NCI-H524 treated with DMSO at 0.1 percent for 48 hours (cell line): ENCODE measurements at places on chromosomes 11 and 22.

- DNase-seq, result no peak
Observed at GRCh38 chr11:117387992-117388755, 60.5 kb downstream of the CEP164 start.

- DNase-seq, result no peak
Observed at GRCh38 chr22:29458551-29458950, 20.2 kb downstream of the RFPL1 start.

GRCh38 chr11:113533425-113533698 lies 58.2 kb upstream of the DRD2 start:
- no peak for DNase-seq

GRCh38 chr11:13896175-13896980 lies 66.1 kb upstream of the SPON1 start:
- no peak for DNase-seq

DNA sequence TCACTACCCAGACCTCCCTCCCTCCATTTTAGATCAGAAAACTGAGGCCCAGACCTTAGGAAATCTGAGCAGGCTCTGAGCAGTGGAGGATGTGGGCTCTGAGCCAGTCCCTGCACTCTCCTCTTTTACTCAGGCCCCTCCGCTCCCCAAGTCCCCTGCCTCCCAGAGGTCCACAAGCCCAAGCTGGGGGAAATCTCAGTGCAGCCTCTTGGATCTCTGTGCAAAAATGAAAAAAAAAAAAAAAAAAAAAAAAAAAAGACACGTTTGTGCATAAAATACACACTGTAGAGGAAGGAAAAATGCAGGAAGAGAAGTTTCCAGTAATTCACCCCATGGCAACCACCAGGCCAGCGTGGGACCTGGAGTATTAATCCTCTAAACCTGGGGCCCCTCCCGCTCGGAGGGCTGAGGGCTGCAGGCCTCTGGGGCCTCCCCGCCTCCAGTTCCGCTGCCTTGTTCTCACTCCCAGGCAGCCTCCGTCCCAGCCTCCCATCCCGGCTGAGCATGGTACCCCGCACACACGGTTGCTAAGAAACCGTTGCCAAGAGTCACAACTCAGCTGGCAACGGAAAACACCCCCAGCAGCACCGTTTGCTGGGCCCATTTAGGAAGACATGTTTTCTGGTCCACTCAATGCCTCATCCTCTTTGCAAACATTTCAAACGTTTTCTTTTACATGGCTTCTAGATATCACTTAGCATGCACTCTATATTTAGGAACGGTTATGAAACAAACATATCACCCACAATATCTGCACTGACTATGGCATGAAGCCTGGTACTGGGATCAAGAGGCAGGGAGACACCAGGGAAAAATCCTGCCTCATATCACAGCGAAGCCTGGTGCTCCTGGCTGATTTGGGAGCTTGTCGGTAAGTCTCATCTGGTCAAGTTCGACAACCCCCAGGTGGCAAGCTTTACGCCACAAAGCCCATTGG lies 227.5 kb downstream of the CTTN start:
- DNase-seq, result no peak

DNA sequence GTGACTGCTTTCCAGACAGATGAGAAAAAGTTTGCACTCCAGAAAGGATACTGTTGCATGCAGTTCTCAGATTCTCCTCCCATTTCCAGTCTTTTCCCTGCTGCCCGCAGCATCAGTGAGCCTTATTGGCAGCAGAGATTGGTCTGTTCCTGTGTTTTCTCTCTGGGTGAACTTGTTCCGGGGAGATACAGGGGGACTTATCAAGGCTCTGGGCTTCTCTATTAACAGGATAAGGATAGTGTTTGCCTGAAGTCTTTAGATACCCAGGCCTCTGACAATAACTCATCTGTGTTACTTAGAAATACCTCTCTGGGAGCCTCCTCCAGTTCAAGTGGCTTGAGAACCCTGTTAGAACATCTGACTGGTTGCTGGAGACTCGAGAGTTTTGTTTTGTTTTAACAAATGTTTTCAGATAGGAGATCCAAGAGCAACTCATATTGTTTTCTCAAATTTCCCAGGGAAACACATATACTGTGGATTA lies 154.7 kb downstream of the BLID start:
- no peak for DNase-seq

GRCh38 chr11:12160680-12161079 lies 50.3 kb downstream of the MICAL2 start:
- peak; percentile 10 for DNase-seq

DNA sequence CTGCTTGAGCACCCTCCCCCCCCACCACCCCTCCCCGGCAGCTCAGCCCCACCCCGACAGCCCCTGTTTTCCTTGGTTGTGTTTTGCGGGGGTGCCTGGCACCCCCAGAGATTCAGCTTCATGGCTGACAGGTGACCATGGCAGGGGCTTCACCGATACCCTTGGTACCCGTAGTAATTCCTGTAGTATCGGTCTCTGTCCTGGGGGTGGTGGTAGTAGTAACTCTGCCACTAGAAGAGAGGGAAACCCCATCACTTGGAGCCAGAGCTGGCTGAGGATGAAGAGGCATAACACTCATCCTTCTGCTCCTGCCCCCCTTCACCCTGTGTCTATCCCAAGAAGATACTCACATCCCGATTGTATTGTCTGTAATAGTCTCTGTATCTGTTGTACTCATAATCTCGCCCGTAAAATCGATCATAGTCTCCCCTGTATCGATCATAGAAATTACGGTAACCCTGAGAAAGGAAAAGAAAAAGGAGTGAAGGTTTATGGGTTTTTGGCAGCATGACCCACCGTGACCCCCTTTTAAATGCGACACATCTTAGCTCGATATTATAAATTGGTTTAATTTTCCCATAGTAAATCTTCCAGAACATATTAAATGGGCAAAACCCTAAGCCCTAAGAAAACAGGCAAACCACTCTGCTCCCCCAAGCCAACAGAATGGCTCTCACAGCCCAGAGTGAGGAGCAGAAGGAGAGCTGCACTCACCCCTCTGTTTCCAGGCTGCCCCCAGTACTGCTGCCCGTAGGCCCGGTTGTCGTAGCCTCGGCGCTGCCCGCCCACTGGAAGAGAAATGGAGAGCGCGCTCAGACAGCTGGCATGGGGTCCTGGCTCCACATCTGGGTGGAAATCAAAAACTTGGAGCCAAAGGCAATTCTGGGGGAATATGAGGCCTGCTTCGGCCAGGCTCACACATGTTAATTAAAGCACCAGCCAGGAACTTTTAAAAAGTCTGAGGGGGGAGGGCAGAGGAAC lies 8.0 kb downstream of the GNG3 start:
- DNase-seq, result no peak

GRCh38 chr22:47474464-47474863 lies 712.0 kb downstream of the TBC1D22A start:
- no peak for DNase-seq

DNA sequence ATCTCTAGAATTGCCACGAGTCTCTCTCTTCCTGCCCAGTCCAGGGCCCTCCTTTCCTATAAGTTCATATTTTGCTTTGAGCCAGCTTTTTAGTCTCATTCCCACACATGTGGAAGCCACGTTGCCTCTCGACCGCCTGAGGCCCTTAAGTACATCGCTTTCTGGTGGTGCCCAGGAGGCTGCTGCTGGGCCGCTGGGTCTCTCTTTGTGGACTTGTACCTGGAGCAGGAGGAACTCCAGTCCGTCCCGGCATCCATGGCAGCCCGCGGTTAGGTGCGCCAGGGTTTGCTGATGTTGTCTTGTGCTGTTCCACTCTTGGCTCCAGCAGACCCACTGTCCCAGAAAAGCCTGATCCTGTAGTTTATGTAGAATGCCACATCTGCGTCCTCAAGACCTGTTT lies 41.0 kb downstream of the NAT10 start:
- no peak for DNase-seq

DNA sequence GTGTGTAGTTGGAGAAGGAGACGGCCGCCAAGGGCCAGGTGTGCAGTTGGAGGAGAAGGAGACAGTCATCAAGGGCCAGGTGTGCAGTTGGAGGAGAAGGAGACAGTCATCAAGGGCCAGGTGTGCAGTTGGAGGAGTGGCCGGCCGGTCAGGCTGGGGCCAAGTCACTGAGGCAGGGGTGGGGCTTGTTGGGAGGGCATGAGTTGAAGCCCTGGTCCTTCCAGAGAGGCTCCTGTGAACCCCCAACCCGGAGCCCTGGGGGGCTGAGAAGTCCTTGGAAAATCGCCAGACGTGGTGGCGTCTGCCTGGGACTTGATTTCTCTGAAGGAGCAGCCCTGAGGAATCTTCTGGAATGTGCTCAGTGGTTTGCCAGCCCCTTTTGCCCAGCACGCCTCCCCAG lies 1320.5 kb downstream of the BRD1 start:
- no peak for DNase-seq

GRCh38 chr22:29133603-29134133 lies 60.8 kb downstream of the KREMEN1 start:
- DNase-seq, result no peak

DNA sequence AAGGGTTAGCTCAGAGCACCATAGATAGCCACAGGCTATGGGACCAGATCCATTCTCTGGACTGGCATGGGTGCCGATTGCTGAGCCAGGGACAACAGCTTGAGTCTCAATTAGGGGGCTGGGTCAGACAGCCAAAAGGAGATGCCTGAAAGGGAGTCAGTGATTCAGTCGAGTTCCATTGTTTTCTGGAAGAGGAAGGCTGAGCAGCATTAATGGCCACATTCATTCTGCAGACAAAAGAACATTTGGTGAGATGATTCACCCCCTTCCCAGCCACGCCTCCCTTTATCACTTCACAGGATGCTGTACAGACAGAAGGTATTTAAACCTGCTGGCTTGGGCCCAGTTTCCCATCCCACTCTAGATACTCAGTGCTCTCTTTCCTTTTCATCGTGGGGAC lies 131.9 kb downstream of the ADAMTS15 start:
- peak; percentile 6 for DNase-seq

DNA sequence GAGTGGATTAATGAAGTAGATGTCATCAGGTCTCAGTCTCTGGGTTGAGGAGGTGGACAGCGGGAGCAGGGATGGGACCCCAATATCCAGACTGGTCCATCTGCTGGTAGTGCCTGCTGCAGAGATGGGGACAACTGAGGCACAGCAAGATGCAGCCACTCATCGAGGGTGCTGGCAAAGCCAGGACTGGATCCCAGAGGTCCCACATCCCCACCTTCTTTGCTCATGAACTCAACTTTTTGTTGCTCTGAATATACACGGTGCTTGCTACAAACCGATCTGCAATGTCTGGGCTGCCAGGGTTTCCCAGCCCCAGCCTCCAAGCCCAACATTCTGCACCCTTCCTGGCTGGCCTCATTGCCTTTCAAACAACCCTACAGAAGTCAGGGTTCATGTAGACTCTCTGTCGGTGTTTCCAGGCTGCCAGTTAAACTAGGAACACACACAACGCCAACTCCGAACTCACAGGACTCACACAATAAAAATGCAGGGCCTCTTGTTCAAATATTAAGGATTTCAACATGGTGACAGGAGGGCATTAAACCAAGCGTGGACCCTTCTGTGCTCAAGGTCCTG lies 168.2 kb downstream of the MN1 start:
- DNase-seq, result no peak

DNA sequence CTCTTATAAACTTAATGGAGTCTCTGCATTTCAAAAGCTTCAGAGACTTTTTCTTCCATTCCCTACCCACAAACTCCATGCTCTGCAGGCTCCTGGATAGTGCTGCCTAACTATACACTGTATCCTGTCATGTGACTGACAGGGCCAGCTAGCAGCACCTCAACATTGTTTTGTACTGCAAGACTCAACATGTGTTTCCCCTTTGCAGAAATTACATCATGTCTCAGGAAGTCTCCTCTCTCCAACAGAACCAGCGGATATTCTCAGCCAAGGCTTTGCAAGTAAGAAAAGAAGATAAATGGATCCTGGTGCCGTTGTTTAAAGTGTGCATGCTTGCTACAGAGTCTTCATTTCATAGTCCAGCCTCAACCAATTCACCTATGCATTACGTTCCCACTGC lies 164.0 kb upstream of the UBASH3B start:
- no peak for DNase-seq

DNA sequence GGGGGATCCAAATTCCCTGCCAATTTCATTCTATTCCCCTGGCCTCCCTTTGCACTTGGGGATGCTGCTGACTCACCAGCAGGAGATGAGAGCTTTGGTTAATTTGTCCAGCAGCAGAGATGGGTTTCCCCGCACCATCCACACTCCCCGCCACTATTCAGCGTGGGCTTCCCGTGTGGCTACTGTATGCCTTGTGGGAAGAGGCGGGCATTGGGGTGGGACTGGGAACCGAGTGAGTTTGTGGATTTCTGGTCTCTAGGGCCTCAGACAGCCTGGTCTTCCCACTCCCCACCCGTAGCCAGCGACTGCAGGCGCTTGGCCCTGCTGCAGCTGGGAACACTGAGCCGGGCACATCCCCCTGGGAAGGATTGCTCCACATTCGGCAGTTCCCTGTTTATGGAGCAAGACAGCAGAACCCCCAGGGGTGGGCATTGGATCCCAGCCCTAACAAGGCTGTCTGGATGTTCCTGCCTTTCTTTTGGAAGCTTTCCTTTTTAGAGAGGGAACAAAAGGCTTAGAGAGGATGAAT lies 23.4 kb downstream of the KIAA1671 start:
- no peak for DNase-seq

DNA sequence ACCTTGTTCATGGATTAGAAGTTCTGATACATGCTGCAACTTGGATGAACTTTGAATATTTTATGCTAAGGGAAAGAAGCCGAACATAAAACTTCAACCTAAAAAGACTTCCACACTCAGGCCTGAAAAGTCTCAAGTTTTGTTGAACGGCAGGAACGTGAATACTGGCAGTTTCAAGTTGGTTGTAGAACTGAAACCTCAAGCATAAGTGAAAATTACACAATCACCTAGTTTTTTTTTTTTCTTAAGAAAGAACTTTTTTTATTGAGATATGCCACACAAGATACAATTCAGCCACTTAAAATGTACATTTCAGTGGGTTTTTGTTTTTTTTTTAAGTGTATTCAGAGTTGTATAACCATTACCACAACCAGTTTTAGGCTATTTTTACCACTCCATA lies 50.8 kb upstream of the ADORA2A start:
- no peak for DNase-seq

- no peak for DNase-seq
Observed at GRCh38 chr22:40313007-40313406, 33.3 kb upstream of the ADSL start.

DNA sequence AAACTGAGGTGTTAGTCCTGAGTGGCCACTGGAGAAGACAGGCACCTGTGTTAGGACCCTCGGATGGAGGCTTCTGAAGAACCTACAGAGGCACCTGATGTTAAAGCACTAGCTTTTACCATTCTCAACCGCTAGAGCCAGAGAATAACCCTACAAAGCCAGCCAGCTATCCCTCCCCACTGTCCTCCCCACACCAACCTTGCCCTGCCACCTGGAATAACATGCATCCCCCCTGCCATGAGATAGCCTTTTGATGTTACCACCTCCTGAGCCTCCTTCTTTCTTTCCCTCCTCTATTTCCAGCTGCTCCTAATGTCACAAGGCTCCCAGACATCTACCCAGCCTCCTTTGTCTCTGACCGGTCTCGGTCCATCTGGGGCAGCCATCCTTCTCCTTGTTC lies 28.1 kb downstream of the COMMD9 start:
- no peak for DNase-seq
